ENCODE measurements at places on chromosomes 4 and X.

DNA sequence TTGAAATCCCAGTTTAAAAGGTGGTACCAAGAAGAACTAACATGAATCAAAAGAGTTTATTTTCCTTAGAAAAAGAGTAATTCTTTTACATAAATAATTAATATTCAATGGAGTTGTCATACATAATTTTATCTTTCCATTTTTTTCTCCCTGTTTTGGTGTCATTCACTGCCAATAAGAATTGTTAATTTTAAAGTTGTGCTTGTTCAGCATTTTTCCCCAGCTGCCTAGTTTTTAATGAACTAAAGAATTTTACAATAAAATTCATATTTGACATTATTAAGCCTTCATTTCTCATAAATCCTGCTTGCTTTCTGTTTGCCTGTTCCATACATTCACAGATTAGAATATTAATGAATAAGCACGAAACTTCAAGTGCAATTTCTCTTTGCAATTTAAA is 393.6 kb downstream of the GRXCR1 start:
- DNase-seq = no peak

GRCh38 chrX:103704863-103705262 is 5.8 kb upstream of the TMEM31 start:
- DNase-seq = no peak

DNA sequence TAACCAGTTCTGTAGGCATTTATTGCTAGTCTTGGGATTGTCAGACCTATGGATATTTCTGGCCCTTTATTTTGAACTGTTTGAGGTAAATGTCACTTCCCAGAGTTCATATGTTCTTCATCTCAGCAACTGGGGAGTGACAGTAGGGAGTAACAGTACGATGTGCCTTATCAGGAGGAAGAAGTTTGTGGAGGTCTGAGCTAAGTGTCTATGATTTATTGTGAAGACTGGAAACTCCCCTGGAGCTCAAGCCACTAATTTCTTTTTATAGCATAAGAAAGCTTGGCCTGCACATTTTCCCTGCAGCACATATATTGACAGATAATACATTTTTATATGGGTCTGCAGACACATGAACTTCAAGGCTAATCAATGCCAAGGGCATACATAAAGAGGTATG is 383.8 kb downstream of the GRXCR1 start:
- DNase-seq = no peak

GRCh38 chrX:24619647-24620046 is 27.5 kb downstream of the PCYT1B start:
- DNase-seq = no peak

- no peak for DNase-seq
Observed at GRCh38 chrX:63713526-63713925, 71.5 kb downstream of the ARHGEF9 start.

GRCh38 chrX:73932522-73932921 is 369.5 kb downstream of the CHIC1 start:
- DNase-seq = no peak

DNA sequence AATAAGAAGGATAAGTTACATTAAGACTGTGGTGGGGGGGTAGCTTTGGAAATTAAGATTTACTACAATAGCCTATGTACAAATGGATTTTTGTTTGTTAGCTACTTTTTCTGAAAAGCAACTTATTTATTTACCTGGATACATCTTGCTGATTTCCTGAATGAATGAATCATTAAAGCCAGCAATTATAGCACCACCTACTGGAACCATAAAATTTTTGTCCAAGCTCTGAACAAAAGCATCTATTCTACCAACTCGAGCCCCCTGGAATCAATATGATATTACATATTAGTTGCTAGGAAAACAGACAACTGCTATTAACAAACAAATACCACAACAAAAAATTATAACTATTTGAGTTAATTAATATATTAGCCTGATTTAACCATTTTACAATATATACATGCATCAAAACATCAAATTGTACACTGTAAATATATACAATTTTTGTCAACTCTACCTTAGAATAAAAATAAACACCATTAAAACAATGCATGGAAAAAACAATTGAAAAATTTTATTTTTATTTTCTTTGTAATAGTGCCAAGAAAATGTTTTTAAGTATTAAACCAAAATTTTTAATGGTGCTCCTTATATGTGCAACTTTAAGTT is 15.3 kb downstream of the SEPSECS start:
- no peak for DNase-seq
